Renal cortical epithelial cell (primary cell): ENCODE measurements at places on chromosomes 7 and 10. TPM values are rescaled to one million over a fixed set of nuclear protein-coding genes. Genes with fewer than 3 reads are reported as not detected.

Gene STRA8
- total RNA-seq = not detected in 2 replicates

Gene SLC13A4
- total RNA-seq = not detected in 2 replicates

Gene CCDC172
- total RNA-seq = not detected in 2 replicates

Gene SOSTDC1
- 11.4 TPM in 1 of 2 replicates, not detected in the other for total RNA-seq

Gene TSPAN33
- 12.0 and 22.7 TPM in 2 replicates for total RNA-seq
